ENCODE measurements at places on chromosomes 5 and 9. TPM values are rescaled to one million over a fixed set of nuclear protein-coding genes. Genes with fewer than 3 reads are reported as not detected.

Gene OR1Q1
- total RNA-seq: not detected

Gene KCNN2
- 15.4 TPM for total RNA-seq

Gene HRCT1
- total RNA-seq: 0.40 TPM

DNA sequence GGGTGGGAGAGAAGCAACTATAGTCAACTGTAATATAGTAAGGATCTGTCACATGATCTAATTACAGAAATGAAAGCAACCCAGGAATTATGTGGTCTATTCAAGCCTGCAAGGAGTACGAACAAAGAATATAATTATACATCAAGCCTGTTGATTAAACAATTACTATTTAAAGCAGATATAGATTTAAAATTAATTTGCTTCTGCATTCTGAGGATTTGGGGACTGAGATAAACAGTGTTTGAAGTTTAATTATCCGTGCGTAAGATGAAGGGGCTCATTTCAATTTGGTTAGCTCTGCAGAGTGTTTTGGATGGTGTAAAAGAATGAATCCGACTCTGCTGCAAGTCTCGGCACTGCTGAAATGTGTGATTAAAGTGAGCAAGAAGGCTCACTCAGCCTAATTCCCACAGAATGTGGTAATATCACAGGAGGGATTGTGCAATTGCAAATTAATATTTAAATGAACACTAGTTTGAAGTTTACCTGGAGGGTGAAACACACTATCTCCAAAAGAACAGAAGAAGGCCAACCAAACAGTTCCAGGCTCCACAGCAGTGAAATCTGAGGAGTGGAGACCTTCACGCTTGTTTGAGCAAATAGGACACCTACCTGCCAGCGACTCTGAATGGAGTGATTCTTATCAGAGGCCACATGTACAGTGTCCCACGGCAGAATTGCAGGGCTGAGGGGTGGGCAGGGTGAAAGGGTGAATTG is 420.6 kb upstream of the SLC30A5 start:
- H3K27ac ChIP-seq: no peak overlapping the region
- H3K4me3 ChIP-seq: no peak overlapping the region
- no peak for DNase-seq
- H3K27me3 ChIP-seq: peaks cover 3% of the 10 kb centered on the region
- peaks cover 32% of the 10 kb centered on the region for H3K4me1 ChIP-seq
- no peaks in the 10 kb centered on the region for H3K36me3 ChIP-seq

GRCh38 chr5:44245935-44246334 is 143.3 kb downstream of the FGF10 start:
- DNase-seq: no peak
- H3K36me3 ChIP-seq: no peaks in the 10 kb centered on the region
- H3K4me1 ChIP-seq: no peaks in the 10 kb centered on the region
- peaks cover 1% of the 10 kb centered on the region for H3K27me3 ChIP-seq
- no peak overlapping the region for H3K4me3 ChIP-seq

GRCh38 chr9:129624168-129624759 is 1.7 kb upstream of the NTMT1 start:
- peak overlapping the region; percentile 81 for H3K27ac ChIP-seq
- no peaks in the 10 kb centered on the region for H3K36me3 ChIP-seq
- H3K27me3 ChIP-seq: peaks cover 11% of the 10 kb centered on the region
- peaks cover 26% of the 10 kb centered on the region for H3K4me1 ChIP-seq
- no peak for DNase-seq

Data from type B pancreatic cell (in vitro differentiated cells).